Ureter (tissue), 1 donor: ENCODE measurements at places on chromosomes 6 and 20.

GRCh38 chr6:106134906-106135634 is 48.9 kb downstream of the PRDM1 start:
- DNase-seq: no peak

DNA sequence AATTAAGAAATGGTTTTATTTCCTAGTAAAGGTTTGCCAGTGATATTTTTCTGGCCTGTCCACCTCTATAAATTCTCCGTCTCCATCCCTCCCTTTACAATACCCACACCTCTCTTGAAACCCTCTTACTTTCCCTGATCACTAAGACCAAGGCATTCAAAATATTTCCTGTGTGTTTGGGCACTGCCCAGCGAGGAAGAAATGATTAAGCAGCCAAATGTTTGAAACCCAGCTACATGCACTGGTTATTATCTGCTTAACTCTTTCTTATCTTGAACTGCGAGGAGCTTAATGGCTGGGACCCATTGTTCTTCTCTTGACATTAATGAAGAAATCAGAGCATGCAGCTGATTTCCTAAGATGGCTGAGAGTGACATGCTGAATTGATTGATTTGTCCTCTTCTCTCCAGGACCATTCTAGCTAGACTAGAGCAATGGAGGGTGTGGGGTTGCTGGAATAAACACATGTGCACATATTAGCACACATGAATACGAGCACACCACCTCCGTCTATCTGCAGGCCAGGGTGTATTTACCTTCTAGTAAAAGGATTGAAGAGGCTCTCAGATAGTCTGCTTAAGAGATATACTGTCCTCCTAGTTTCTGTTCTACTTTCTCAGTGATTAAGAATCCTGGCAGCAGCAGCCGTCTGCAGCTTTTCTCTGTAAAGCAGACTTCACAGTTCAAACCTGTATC is 46.1 kb upstream of the PRDM1 start:
- no peak for DNase-seq

DNA sequence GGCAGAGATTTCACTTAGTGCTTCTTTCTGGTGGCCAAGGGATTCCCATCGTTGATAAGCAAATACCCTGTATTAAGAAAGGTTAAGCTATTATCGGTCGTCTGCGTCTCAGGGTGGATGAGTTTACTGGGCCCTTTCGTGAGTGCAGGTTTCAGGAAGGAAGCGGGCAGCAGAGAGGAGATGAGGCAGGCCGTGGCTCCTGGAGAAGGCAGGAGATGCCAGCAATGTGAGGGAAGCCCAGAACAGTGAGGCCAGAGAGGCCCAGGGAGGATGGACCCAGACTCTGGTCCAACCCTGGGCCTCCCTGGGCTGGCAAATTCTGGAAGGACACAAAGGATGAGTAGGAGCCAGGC is 11.2 kb downstream of the TFEB start:
- DNase-seq: no peak

GRCh38 chr20:53920647-53921245 is 149.6 kb downstream of the BCAS1 start:
- DNase-seq: no peak

- no peak for DNase-seq
These were observed 5.9 kb downstream of the ESF1 start for GRCh38 chr20:13778827-13779226.

- no peak for DNase-seq
These were observed 630 bp downstream of the PPP2R5D start for GRCh38 chr6:42984924-42985475.

DNA sequence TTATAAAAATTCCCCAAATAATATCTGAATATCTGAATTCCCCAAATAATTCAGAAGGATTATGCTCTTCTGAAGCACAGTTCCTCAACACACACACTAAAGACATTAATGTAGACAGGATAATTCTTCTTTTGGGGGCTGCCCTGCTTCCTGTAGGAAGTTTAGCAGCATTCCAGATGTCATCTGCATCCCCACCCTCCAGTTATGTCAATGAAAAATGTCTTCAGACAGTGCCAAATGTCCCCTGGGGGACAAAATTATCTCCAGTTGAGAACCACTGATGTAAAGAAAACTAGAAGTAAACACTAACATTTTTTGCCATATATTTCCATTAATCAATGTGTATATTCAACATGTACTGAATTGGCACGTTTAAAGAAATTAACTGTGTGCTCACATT is 25.9 kb upstream of the NAA20 start:
- no peak for DNase-seq

DNA sequence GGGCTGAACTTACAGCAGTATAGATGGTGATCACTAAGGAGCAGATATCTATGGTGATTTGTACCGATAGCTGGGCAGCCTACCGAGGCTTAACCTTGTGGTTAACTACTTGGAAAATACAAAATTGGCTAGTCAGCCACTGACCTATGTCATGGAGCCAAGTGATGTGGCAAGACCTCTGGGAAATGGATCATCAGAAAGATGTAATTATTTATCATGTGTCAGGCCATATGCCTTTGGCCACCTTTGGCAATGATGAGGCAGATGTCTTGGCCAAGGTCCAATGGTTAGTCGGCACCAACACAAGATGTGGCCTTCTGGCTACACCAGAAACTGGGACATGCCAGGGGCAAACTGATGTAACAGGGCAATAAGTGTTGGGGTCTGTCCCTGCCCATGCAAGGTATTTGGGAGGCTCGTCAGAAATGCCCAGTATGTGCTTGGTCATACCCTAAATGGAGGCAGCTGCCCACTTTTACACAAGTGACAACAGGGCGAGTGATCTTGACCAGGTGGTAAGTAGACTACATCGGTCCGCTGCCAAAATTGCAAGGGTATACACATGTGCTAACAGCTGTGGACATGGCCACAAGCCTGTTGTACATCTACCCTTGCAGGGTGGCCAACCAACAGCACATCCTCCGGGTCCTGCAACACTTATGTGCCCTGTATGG is 30.1 kb downstream of the HDDC2 start:
- DNase-seq: no peak

- no peak for DNase-seq
These were observed 1.0 kb downstream of the MOCS3 start for GRCh38 chr20:50959543-50960126.

GRCh38 chr6:2817903-2818443 is 23.7 kb downstream of the SERPINB1 start:
- DNase-seq: no peak

- DNase-seq: no peak
These were observed 83.1 kb upstream of the TOX2 start for GRCh38 chr20:43831481-43832065.

DNA sequence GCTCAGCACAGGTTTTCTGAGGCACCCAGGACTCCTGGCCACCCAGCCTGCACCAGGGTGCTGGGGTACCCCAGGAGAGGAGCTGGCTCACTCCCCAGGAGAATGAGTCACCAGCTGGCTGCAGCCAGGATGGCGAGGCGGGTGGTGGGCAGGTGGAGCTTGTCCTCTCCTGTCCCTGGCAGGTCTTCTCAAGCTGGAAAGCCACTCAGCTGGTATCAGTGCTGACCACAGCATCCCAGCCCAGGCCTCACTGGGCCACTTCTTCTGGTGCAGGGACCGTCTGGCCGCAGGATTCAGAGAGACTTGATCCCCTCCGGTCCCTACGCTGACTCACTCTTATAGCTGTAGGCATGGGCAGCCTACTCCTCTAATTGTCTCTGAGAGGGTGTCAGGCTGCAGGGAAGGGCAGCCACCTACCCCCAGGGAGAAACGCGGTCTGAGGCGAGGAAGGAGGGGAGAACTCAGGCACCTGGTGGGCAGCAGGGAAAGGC is 22.2 kb downstream of the TFEB start:
- DNase-seq: peak; percentile 80

GRCh38 chr20:62310757-62311121 is 7.9 kb downstream of the ADRM1 start:
- no peak for DNase-seq

GRCh38 chr20:48706710-48707365 is 121.0 kb downstream of the PREX1 start:
- DNase-seq: no peak

GRCh38 chr6:106223300-106223930 is 102.1 kb downstream of the ATG5 start:
- DNase-seq: peak; percentile 58

DNA sequence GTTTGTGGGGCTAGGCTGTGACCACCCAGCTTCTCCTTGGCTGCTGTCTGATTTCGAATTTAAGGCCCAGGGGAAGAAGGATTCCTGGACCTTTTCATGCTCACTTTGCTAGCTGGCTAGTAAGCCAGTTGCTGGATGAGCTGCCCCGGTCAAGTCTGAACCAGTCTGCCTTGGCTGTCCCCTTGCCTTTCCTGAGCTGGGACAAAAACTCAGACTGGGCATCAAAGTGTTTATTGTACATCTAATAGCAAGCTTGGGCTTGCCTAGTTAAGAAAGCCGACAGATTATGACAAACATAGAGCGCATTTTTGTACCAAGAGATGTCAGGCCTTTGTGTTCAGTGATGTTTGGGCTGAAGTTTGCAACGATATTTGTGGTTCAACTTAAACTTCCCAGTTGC is 750 bp upstream of the PAK5 start:
- DNase-seq: no peak

- no peak for DNase-seq
These were observed 132.7 kb downstream of the AGPAT4 start for GRCh38 chr6:161141173-161141572.

GRCh38 chr20:29301624-29302259 is 1955.7 kb upstream of the DEFB115 start:
- no peak for DNase-seq

DNA sequence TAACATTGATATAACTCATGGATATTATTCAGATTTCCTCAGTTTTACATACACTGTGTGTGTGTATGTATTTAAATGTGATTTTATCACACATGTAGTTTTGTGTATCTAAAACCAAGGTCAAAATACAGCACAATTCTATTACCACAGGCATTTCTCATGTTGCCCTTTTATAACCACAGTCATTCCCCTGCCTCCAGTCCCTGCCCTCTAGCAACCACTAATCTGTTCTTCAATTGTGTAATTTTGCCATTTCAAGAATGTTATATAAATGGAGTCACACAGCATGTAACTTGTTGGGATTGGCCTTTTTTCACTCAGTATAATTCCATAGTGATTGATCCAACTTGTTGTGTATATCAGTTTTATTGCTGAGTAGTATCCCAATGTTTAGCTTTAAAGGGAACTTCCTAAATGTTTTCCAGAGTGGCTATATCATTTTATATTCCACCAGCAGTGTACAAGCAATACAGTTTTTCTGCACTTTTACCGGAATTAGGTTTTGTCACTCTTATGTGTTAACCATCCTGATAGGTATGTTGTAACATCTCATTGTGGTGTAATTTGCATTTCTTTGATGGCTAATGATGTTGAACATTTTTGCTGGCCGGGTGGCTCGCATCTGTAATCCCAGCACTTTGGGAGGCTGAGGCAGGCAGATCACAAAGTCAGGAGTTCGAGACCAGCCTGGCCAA is 338.2 kb downstream of the SOX4 start:
- DNase-seq: no peak

DNA sequence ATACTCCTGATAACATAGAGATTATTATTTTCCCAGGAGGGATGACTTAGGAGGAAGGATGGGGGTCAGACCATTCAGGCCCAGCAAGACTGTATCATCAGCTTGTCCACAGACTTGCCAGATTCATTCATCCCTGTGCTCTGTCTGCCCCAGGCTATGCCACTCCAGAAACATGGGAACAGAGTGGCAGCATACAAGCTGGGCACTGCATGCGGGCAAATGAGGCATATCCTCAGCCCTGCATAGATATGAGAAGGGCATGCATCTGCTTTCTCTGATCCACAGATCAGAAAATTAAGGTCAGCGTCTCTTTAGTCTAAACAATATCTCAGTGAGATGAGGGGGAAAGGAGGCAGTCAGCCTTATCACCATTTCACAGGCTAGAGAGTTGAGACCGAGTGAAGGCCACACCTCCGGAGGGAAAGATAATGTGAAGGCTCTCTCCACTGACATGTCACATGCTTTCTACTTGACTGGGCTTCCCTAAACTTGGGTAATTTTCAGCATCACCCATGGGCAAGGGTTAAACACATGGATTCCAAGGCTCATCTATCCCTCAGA is 140.5 kb downstream of the TFAP2B start:
- no peak for DNase-seq

DNA sequence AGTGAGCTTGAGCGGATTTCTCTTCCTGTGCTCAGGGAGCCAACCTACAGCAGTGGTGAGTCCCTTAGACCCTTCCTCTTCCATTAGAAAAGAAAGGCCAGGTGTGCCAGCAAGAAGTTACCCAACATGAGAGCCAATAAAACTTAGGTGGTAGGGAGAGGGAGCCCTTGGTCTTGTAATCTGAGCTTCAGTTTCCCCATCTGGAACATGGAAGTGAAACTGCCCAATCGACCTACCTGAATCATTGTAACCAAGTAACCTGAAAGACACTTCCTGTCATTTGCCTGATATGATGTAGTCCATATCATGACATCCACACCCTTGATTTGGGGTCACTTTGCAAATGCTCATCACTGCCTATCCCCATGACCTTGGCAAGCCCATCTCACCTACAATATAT is 66.4 kb downstream of the MDGA1 start:
- no peak for DNase-seq

- DNase-seq: no peak
These were observed 92.8 kb downstream of the PRDM1 start for GRCh38 chr6:106178900-106179299.

- DNase-seq: no peak
These were observed 75.8 kb downstream of the LAMP5 start for GRCh38 chr20:9590189-9590588.

GRCh38 chr6:37954791-37955190 is 135.3 kb downstream of the ZFAND3 start:
- no peak for DNase-seq

DNA sequence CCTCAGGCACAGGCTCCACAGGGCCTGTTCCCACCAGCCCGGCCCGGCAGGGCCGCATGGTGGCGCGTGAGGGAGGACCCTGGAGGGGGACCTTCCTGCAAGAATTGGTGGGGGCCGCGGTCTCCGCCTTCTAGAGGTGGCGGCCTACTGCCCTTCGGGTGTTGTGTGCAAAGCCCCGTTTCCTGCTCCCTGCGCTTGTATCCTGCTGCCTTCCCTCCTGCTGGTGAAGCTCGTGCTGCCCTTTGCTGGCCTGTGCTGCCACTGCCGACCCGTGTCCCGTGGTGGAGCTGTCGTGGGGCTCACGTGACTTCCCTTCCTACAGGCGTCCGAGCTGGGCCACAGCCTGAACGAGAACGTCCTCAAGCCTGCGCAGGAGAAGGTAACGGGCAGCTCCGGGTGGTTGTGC is 8.4 kb upstream of the COL20A1 start:
- DNase-seq: no peak

- no peak for DNase-seq
These were observed 121.2 kb downstream of the SGK1 start for GRCh38 chr6:134196568-134197193.

GRCh38 chr6:41551086-41551700 is 5.0 kb downstream of the FOXP4 start:
- no peak for DNase-seq

- no peak for DNase-seq
These were observed 126.2 kb upstream of the EYA4 start for GRCh38 chr6:133114973-133115372.

GRCh38 chr20:9389346-9389745 is 125.0 kb upstream of the LAMP5 start:
- DNase-seq: no peak

- no peak for DNase-seq
These were observed 155.3 kb downstream of the JARID2 start for GRCh38 chr6:15401120-15401519.
